ENCODE measurements at places on chromosomes 13 and 19.

GRCh38 chr19:41887711-41888382 lies 4.9 kb downstream of the ARHGEF1 start:
- DNase-seq, result peak; percentile 91

GRCh38 chr19:703651-704446 lies 4.9 kb upstream of the PALM start:
- peak; percentile 72 for DNase-seq

- DNase-seq, result no peak
These were observed 3.9 kb upstream of the UBL5 start for GRCh38 chr19:9823816-9824215.

DNA sequence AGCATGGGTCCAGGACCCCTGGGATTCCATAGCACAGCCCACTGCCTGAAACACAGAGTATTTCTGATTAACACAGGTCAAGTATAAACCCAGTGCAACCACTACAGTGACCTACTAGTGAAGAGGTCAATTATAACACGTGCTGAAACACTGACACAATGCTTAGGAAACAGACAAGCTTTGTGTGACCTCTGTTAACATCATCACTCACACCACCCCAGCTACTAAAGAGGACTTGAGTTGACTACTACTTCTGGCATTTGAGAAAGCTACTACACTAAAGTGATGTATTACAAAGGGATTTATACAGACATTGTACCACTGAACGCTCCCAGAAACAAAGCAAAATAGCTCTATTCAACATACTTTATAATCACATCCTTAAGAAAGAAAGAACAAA lies 1935.9 kb upstream of the PCDH20 start:
- no peak for DNase-seq

GRCh38 chr13:85565652-85566051 lies 233.6 kb downstream of the SLITRK6 start:
- no peak for DNase-seq

GRCh38 chr19:40303765-40304164 lies 18.6 kb upstream of the AKT2 start:
- DNase-seq, result no peak

GRCh38 chr13:30312904-30313303 lies 5.6 kb upstream of the KATNAL1 start:
- DNase-seq, result no peak

- DNase-seq, result no peak
These were observed 251.9 kb downstream of the COL4A1 start for GRCh38 chr13:110055089-110055488.

DNA sequence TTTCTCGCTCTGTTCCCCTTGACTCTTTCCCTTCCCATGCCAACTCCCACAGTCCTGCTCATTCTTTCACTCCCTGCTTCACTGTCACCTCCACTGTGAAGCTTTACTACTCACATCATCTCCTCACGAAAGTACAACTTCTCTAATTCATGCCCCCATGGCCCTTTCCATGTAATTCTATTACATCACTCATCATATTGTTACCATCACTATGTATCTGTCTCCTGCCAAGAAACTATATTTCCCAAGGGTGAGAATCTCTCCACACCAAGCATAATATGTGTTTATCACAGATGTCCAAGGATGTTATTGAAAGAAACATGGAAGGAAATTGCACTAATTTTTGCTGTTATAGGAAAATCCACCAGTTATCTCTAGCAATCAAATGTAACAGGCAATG lies 37.2 kb upstream of the LRCH1 start:
- no peak for DNase-seq

DNA sequence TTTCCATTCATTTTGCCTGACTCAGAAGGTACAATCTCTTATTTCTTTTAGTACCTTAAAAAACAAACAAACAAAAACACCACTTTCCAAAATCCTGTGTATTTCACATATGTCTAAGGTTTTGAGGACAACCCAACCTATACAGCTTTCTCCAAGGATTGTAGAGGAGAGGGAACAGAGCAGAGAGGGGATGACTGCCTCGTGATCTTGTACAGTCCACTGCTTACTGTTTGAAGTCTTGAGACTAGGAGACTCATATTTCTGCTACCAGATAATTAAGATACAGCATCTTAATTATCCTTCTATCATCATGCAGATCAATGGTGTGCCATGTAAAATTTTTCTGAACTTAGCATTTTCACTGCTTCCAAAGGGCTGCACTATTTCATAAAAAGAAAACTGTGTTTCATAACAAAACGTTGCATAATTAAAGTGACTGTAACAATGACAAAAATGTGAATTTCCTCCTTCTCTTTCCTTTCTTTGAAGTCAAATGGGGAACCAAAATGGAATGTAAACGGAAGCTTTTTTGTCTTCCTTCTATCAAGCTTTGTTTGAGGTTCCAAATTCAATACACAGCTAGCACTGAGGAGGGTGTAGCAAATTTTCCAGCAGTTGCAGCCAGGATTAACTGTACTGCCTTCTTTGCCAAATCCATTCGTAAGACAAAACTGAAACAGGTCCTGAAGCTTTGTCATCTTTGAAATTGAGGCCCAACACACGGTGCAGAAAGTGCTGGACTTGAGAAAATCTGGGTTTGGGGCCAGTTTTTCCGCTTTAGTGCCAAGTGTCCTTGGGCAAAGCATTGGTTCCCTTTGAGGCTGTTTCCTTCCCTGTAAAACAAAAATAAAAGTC lies 34.9 kb upstream of the RCBTB2 start:
- DNase-seq, result no peak

GRCh38 chr13:23081220-23081619 lies 99.6 kb upstream of the SGCG start:
- DNase-seq, result no peak

DNA sequence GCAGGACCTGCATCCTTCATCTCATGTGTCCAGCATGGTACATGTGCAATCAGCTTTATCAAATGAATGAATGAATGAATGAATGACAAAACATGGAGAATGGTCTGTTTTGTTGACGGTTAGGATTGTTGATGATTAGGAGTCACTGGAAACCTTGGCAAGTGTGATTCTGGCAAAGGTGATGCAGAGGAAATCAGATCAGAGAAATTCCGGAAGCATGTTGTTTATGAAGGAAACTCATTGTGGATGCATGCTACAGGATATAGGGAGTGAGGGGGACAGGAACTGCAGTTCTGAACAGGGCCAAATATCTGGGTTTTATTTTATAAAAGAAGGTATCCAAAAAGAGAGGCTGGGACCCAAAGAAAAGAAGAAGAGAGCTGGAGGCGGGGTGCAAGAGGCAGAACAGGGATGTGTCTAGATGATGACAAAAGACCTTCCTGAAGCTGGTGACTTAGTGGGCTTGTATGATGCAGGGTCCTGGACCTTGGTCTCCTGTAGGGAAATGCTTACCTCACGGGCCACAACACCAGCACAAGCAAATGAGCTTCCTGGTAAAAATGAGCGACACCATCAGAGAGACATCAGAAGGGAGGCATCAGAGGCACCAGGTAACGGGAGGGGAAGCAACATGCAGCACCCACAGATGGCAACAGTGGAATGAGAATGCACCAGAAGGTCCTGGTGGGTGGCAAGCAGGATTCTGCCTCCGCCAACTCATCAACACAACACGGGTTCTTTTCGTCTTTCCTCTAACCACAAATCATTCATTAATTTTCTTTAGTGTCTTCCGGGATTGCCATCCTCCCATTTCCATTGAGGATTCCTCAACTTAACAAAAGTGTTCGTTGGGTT lies 159.6 kb downstream of the FOXO1 start:
- DNase-seq, result no peak

- DNase-seq, result no peak
These were observed 383.1 kb downstream of the DLEU7 start for GRCh38 chr13:50460358-50460757.

GRCh38 chr13:110431425-110432294 lies 124.6 kb downstream of the COL4A2 start:
- no peak for DNase-seq

- DNase-seq, result no peak
These were observed 4.9 kb upstream of the N4BP2L1 start for GRCh38 chr13:32432856-32433255.

GRCh38 chr13:32736648-32737047 lies 150.4 kb downstream of the PDS5B start:
- no peak for DNase-seq

DNA sequence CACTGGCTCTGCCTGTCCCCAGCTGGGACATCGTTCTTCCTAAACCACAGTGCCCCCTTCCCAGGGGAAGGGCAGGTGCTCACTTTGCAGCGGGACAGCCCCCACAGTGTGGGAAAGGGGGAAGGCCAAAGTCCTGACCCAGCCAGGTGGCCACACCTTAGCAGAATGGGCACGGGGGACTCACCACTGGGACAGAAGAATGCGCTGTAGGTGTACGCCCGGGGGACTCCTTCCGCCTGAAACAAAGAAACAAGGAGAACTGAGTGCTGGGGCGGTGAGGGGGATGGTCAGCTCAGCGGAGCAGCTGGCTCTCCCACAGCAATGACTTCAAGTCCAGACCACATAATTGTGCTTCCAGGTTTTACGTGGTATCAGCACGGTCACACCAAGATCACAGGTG lies 49.4 kb downstream of the F2RL3 start:
- DNase-seq, result no peak

GRCh38 chr19:57689750-57690149 lies 8.0 kb downstream of the ZNF551 start:
- no peak for DNase-seq

DNA sequence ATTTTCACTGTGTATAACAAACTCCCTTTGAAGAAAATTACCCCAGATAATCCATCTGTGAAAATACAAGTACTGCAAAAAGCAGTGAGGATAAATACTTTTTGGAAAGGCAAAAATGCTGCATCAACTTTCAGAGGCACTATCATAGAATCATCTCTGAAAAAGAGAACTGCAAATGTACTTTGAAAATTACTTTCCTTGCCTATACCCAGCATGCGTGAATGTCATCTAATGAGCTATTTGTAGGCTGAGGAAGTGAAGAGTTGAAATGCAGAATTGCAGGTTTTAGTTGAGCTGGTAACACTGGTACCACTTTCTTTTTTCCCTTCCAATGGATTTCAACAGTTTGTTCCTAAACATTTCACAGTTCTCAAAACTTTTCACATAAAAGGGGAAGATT lies 196.7 kb downstream of the TBC1D4 start:
- DNase-seq, result no peak
